ENCODE measurements at places on chromosomes 1 and 21.

GRCh38 chr1:31811605-31812004 is 4.2 kb downstream of the SPOCD1 start:
- peak; percentile 78 for DNase-seq

GRCh38 chr1:185929776-185930175 is 195.6 kb downstream of the HMCN1 start:
- DNase-seq: peak; percentile 63

DNA sequence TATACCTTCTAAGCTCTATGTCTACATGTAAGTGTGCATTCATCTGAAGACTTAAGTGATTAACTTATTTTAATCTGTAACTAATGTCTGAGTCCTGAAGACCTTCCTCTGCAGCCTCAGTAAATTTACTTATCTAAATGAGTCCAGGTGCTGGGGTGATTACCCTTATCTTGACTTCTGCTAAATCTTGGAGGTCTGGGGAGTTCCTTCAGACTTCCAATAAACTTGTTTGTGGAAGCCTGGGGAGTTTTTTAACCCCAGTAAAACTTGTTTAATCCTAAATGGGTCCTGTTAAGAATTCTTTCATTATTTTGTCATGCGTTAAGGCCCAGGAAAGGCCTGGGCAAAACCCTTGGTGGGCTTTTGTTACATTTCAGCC is 37.0 kb downstream of the RSPH1 start:
- no peak for DNase-seq

GRCh38 chr1:206568256-206568655 is 44.0 kb downstream of the EIF2D start:
- no peak for DNase-seq

GRCh38 chr1:1033731-1034438 is 14.0 kb downstream of the AGRN start:
- DNase-seq: no peak
